ENCODE measurements at places on chromosomes 2 and 18.

GRCh38 chr18:59085126-59085794, 54.4 kb upstream of the SEC11C start:
- no peak for DNase-seq

GRCh38 chr2:46847185-46847710, 68.4 kb downstream of the MCFD2 start:
- DNase-seq = no peak

GRCh38 chr2:23616630-23617029, 231.7 kb downstream of the KLHL29 start:
- DNase-seq = no peak

GRCh38 chr2:112750560-112750843, 13.9 kb downstream of the CKAP2L start:
- DNase-seq = no peak

GRCh38 chr2:26054598-26055348, 20.9 kb downstream of the RAB10 start:
- no peak for DNase-seq

- DNase-seq = no peak
Measured at GRCh38 chr2:191927319-191927867, 80.5 kb upstream of the CAVIN2 start.

DNA sequence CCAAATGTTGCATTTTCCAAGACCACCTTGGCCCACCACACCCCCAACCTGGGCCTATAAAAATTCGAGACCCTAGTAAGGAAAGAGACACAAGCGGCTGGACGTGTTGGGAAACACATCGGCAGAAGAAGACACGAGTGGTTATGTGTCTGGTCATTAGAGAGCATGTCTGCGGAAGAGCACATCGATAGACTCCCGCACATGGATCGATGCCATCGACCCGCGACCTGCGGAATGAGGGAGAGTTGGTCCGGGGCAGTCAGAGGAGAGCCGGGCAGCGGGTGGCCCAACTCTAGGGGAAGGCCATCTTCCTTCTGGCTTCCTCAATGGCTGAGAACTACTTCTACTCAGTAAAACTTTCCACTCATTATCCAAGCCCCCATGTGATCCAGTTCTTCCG, 219.4 kb downstream of the TGIF1 start:
- DNase-seq = no peak

DNA sequence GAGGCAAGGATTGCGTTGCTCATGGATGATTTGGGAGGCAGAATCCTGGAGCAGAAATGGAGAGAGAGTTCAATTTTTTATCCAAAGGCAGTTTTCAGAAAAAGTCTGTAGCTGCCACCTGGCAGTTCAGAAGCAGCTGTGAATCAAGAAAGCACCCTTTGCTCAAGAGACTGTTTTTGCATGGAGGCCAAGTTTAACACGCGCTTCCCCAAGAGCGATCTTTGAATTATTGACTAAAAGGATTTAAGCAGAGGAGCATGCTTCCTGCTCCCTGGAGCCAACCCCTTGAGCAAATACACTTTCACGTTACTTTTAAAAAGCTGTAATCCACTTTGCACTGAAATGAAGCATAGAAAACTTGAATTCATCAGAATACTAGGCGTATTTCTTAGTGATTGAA, 252.4 kb downstream of the RNF144A start:
- DNase-seq = no peak

DNA sequence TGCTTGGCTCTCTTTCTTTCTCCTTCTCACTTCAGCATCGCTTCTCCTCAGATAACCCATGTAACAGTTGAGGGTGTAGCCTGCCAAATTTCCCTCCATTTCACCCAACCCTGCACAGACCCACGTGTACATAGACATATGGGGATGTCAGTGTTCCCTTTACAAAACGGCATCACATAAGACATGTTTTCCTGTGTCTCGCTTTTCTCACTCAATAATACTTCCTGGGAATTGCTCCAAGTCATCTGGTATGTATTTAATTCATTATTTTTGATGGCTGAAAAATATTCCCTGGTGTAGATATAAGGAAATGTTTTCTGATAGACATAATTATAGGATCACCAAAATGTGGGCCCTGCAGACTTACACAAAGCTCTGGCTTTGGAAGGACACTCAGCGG, 176.8 kb downstream of the LOXHD1 start:
- no peak for DNase-seq

- DNase-seq = no peak
Measured at GRCh38 chr18:78787751-78788150, 191.9 kb upstream of the SALL3 start.

DNA sequence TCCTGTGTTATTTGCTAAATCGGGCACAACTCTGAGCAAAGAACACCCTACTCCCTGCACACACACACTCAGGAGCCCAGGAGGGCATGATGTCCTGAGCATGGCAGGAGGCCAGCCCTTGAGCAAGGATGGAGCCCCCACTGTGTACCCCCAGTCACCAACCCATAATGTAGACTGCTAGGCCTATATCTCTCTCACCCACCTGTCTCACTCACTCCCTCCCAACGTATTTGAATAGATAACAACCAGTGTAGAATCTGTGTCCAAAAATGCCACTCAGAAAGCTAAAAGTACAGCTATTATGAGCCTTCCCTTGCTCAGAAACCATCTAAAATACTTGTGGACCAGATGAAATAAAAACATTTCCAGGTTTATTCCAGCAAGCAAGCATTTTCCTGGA, 29.3 kb downstream of the MERTK start:
- DNase-seq = no peak

GRCh38 chr2:216283038-216283900, 89.0 kb downstream of the MARCHF4 start:
- DNase-seq = no peak

DNA sequence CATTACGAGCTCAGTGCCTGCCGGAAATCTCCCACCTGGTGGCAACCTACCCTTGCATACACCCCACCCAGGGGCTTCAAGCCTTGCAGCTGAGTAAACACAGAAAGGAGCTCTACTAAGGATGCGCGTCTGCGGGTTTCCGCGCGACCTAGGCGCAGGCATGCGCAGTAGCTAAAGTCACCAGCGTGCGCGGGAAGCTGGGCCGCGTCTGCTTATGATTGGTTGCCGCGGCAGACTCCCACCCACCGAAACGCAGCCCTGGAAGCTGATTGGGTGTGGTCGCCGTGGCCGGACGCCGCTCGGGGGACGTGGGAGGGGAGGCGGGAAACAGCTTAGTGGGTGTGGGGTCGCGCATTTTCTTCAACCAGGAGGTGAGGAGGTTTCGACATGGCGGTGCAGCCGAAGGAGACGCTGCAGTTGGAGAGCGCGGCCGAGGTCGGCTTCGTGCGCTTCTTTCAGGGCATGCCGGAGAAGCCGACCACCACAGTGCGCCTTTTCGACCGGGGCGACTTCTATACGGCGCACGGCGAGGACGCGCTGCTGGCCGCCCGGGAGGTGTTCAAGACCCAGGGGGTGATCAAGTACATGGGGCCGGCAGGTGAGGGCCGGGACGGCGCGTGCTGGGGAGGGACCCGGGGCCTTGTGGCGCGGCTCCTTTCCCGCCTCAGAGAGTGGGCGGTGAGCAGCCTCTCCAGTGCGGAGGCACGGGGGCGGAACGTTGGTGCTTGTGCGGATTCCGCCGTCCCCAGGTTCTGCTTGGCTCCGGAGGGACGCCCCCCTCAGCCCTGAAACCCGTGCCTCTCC, at the start of gene MSH2:
Gene MSH2, plus strand, starts transcription at position 352 of the 804 bp plus-strand sequence. Its CDS starts 36 bp downstream, at position 388.
- peak; percentile 82 for DNase-seq

GRCh38 chr18:79299711-79300110, 96.0 kb upstream of the NFATC1 start:
- no peak for DNase-seq

- no peak for DNase-seq
Measured at GRCh38 chr2:138818556-138818955, 38.4 kb upstream of the NXPH2 start.

DNA sequence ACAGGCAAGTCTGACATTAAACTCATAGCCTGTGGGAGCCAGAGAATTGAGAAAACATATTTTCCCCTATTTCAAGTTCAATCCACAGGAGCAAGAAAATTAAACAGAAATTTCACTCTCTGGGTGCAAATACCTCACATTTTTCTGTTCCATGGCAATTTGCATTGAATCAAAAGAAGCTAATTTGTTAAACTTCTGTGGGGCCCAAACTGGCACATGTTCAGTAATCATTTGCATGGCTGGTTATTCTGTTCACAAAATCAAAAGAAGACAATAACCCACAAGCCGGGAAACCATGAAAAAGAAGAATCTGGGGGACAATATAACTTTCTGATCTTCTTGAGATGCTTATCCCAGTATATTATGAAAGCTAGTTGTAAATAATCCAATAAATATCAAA, 363.1 kb downstream of the LRP1B start:
- no peak for DNase-seq

GRCh38 chr2:240611601-240612210, 13.6 kb upstream of the GPR35 start:
- no peak for DNase-seq

DNA sequence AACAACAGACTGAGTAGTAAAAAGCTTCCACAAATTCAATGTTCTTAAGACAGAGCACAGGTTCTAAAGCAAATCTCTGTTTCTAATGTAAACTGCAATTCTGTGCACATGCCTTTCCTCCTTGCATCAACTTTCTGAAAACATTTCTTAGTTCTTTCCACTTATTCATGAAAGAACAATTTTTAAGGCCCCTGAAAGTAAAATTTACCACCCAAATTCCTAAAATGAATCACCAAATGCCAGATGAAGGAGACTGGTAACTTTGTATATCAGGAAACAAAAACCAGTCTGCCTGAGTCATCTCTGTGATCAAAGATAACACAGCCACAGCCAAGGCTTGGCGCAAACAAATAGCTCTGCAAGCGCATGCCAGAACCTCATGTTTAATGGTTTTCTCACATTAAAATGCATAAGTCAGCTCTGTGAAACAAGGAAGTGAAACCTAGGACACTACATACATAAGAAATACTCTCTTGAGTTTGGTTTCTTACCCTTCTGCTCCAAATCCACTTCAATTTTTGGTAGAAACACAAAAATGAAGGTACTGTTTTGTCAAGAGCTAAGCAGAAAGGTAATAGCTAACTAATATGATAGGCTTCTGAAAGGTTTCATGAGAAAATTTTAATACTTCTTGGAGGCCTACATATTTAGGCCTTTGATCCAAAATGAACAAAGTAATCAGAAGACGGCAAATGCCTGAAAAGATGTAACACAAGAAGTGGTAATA, 169.4 kb downstream of the THADA start:
- DNase-seq = peak; percentile 42

DNA sequence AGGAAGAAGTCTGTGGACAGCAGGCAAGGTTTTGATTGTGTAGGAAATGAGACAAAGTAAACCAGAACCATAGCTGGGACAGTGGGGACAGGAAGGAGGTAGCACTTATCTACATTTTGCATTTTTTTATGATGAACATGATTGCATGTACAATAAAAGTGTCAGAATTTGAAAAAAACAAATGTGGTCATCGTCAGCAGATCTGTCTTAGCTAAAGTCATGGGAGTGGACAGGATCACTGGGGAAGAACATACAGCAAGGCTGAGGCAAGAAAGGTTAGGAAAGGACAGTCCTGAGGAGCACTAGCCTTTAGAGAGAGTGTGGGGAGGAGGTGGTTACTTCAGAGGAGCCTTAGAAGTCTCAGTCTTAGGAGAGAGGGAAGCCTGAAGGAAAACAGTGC, 35.1 kb upstream of the SLC14A2 start:
- no peak for DNase-seq

DNA sequence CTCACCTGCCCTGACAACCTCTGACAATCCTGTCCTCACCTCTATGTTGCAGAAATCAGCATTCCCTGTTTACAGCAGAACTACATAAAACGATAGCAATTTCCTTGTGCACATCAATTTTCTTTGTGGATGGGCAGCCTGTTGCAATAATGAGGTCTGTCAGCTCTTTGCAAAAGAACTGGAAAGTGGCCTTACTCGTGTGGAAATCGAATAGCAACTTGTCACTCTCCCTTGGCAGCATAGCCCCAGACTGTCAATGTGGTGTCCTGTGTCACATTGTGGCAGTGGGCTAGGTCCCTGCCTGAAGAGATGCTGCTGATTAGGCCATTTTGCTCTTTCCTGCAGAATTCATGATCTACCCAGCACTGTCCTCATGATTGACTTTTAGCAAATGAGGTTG, 531.9 kb downstream of the CCDC85A start:
- no peak for DNase-seq

DNA sequence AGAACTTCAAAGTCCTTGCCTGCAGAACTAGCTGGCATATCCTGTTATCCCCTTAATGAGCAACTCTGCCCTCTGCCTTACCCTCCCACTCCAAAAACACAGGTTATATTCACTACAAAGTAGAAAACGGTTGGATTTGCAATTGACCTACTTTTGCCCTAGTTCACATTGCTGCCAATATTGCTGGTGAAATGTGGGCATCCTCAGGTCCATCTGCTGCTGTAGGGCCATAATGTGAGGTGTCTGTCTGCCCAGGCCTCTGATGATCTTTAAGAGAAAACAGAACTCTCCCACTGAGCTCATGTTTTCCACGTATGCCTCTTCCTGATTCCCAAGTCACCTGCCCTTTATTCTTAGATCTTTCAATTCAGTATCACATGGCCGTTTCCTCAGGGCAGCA, 294.0 kb upstream of the CDH20 start:
- DNase-seq = no peak

- no peak for DNase-seq
Measured at GRCh38 chr2:80579756-80580155, 275.2 kb upstream of the LRRTM1 start.

GRCh38 chr2:197972061-197972460, 167.7 kb downstream of the PLCL1 start:
- no peak for DNase-seq

Data from activated CD4-positive, alpha-beta T cell treated with anti-CD3 and anti-CD28 coated beads for 1 hour (primary cell).